ENCODE measurements at places on chromosomes 12 and 14. TPM values are rescaled to one million over a fixed set of nuclear protein-coding genes. Genes with fewer than 3 reads are reported as not detected.

DNA sequence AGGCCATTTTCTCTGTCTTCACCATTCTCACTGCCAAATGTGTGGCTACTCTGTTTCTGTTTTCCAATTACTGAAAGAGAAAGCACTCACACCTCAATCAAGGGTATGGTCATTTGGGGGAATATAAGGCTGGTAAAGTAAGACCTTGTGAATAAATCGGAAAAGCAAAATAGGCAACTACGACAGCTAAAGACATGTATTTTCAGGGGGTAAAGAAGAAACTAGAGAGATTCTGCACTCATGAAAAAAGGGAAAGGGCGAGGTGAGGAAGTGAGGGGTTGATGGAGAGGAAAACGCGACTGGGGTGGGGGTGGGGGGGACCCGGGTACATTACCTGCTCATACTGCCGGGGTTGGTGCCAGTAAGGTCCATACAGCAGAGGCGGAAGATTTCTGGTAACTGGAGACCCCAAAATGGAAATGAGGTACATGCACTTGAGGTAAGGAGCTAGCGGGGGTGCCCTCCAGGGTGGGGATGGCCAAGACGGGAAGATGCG, 19.3 kb downstream of the CHD8 start:
- no peaks in the 10 kb centered on the region for H3K27me3 ChIP-seq

- DNase-seq, result no peak
- H3K36me3 ChIP-seq, result no peaks in the 10 kb centered on the region
- no peak overlapping the region for H3K27ac ChIP-seq
- H3K4me3 ChIP-seq, result peak overlapping the region; percentile 61
These were observed 1.4 kb downstream of the BCL11B start for GRCh38 chr14:99270458-99271220.

GRCh38 chr12:131494216-131494615, 216.7 kb upstream of the SFSWAP start:
- H3K36me3 ChIP-seq, result no peaks in the 10 kb centered on the region
- no peak overlapping the region for H3K27ac ChIP-seq
- no peak for DNase-seq

DNA sequence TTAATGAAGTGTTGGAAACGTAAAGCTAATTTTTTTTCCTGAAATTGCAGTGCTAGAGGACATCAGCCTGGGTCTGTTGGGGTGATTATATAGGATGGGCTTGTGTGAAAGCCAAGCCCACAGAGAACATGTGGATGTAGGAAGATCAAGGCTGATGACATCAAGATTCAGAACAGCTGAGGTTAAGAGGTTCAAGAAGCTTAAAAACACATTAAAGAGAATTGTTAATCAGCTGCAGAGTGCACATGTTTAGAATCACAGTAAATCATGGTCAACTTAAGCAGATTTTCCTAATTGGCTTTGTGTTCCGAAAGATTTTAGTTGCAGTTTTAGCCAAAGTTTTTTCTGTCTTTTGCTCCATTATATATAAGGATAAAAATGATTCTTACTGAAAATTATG, 87.9 kb upstream of the PRICKLE1 start:
- H3K4me1 ChIP-seq, result peaks cover 16% of the 10 kb centered on the region
- H3K36me3 ChIP-seq, result no peaks in the 10 kb centered on the region
- no peak overlapping the region for H3K27ac ChIP-seq
- no peaks in the 10 kb centered on the region for H3K27me3 ChIP-seq
- H3K4me3 ChIP-seq, result no peak overlapping the region

DNA sequence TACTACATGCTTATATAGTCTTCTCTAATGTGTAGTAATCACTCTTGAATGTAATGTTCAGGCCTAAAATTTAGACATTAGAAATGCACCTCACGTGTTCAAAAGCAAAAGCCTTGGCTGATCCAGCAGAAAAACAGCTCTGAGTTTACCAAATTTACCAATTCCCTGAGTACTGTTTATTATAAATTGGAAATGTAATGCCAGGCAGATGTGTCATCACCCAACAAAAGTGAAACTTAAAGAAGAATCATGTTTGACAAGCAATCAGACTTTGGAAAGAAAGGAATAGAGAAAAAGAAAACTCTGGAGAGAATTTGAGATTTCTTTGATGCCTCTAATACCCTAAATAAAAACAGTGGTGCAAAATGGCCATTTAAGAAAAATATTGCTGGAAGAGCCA, 26.5 kb upstream of the STRAP start:
- H3K4me1 ChIP-seq, result peaks cover 4% of the 10 kb centered on the region
- H3K36me3 ChIP-seq, result no peaks in the 10 kb centered on the region
- peak overlapping the region; percentile 55 for H3K27ac ChIP-seq
- no peak for DNase-seq

DNA sequence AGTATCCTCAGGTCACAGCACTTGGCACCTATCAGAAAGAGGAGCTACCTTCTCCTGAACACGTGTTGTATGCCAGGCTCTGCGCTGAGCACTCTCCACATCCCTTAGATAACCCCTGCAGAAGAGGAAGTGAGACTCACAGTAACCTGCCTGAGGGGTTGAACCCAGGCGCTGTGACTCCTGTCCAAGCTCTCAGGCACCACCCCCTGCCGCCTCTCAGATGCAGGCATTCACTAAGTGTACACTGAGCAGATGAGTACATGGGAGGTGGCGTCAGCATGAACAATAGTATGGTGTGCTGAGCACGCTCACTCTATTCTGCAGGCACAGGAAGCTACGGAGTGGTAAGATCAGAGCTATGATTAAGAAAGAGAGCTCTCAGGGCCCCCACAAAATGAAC, 21.0 kb upstream of the RIC8B start:
- H3K27me3 ChIP-seq, result no peaks in the 10 kb centered on the region
- DNase-seq, result no peak
- H3K36me3 ChIP-seq, result no peaks in the 10 kb centered on the region
- H3K27ac ChIP-seq, result no peak overlapping the region

DNA sequence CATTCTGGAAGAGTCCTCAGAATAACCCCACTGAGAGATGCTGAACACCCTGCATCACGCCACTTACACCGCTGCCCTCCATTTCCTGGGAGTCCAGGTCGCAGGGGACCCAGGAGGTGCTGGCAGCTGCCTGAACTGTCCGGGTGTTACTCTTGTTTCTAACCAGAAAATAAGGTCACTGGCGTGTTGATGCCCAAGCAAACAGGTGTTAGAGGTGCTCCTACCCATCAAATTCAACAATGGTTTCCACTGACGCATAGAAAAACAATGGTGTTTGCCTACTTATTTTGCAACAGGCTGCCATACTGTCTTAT, 23.8 kb downstream of the PITPNM2 start:
- H3K4me3 ChIP-seq, result no peak overlapping the region
- H3K36me3 ChIP-seq, result no peaks in the 10 kb centered on the region
- H3K27me3 ChIP-seq, result no peaks in the 10 kb centered on the region
- H3K27ac ChIP-seq, result peak overlapping the region; percentile 4
- no peak for DNase-seq

The USP44 gene
- total RNA-seq, result 0.80 TPM

The CD27 gene
- total RNA-seq, result 0.16 TPM

The TMEM233 gene
- total RNA-seq, result 0.11 TPM

The DPPA3 gene
- total RNA-seq, result not detected

The GMFB gene
- 23.4 TPM for total RNA-seq

The SLC10A1 gene
- total RNA-seq, result not detected

The TMEM106C gene
- 48.1 TPM for total RNA-seq
